ENCODE measurements at places on chromosomes 4 and X. TPM values are rescaled to one million over a fixed set of nuclear protein-coding genes. Genes with fewer than 3 reads are reported as not detected.

Gene AKAP14
- not detected for total RNA-seq

Gene MID1
- 9.6 TPM for total RNA-seq

Gene GPR50
- total RNA-seq = not detected

Gene BDH2
- 32.8 TPM for total RNA-seq

Gene ARMCX2
- total RNA-seq = 34.2 TPM

Gene HERC5
- 1.6 TPM for total RNA-seq

Gene PGRMC2
- total RNA-seq = 36.3 TPM

Gene MYOZ2
- 770 TPM for total RNA-seq

Gene PTPN13
- 12.1 TPM for total RNA-seq

Gene FAM9C
- not detected for total RNA-seq

Gene CA5B
- total RNA-seq = 6.4 TPM

Gene IQCM
- not detected for total RNA-seq

Gene ZBED1
- total RNA-seq = 40.7 TPM

Gene STIM2
- total RNA-seq = 10.5 TPM

Gene ZNF157
- total RNA-seq = not detected

Gene ANOS1
- total RNA-seq = 6.0 TPM

Gene FAM114A1
- total RNA-seq = 57.7 TPM

Gene PTTG2
- total RNA-seq = not detected

Gene PRR32
- total RNA-seq = 3.6 TPM

Gene ARAP2
- total RNA-seq = 10.1 TPM

Gene CT45A1
- not detected for total RNA-seq

Gene LONRF3
- 8.8 TPM for total RNA-seq

Gene ARMCX5
- total RNA-seq = 7.9 TPM

Gene ANKRD37
- 5.5 TPM for total RNA-seq

Gene SYN1
- 7.0 TPM for total RNA-seq

Gene CXCR3
- 0.20 TPM for total RNA-seq

Gene OTC
- total RNA-seq = not detected

Gene FAM13A
- 13.6 TPM for total RNA-seq

Gene KCND1
- total RNA-seq = 1.3 TPM

Gene OPRPN
- not detected for total RNA-seq

Gene ABCD1
- 15.2 TPM for total RNA-seq

Gene ADH1A
- not detected for total RNA-seq

Gene CYSLTR1
- total RNA-seq = 1.1 TPM

Gene CCDC158
- total RNA-seq = 0.19 TPM

Gene RAB41
- not detected for total RNA-seq

Gene CACNA1F
- total RNA-seq = 0.11 TPM

Gene TLR3
- total RNA-seq = 3.0 TPM

Gene NMU
- total RNA-seq = not detected

Gene ADRA2C
- total RNA-seq = 3.1 TPM

Gene GLOD5
- not detected for total RNA-seq

Gene IL3RA
- 2.4 TPM for total RNA-seq

Gene HPGDS
- not detected for total RNA-seq

Gene MCTS1
- total RNA-seq = 25.3 TPM

Gene FGF16
- total RNA-seq = not detected

Gene EFHC2
- total RNA-seq = 5.4 TPM

Gene P2RY4
- total RNA-seq = not detected

Gene CDX4
- total RNA-seq = not detected

Gene PDGFRA
- 42.8 TPM for total RNA-seq

Gene FABP2
- total RNA-seq = 0.48 TPM

Gene NLGN4X
- 6.1 TPM for total RNA-seq

Gene PABPC4L
- total RNA-seq = 1.3 TPM

Gene ZNF732
- not detected for total RNA-seq

Gene MMRN1
- total RNA-seq = 35.8 TPM

All from right atrium auricular region (tissue), 2 donors.